ENCODE measurements at places on chromosomes 16 and 17. TPM values are rescaled to one million over a fixed set of nuclear protein-coding genes. Genes with fewer than 3 reads are reported as not detected.

DNA sequence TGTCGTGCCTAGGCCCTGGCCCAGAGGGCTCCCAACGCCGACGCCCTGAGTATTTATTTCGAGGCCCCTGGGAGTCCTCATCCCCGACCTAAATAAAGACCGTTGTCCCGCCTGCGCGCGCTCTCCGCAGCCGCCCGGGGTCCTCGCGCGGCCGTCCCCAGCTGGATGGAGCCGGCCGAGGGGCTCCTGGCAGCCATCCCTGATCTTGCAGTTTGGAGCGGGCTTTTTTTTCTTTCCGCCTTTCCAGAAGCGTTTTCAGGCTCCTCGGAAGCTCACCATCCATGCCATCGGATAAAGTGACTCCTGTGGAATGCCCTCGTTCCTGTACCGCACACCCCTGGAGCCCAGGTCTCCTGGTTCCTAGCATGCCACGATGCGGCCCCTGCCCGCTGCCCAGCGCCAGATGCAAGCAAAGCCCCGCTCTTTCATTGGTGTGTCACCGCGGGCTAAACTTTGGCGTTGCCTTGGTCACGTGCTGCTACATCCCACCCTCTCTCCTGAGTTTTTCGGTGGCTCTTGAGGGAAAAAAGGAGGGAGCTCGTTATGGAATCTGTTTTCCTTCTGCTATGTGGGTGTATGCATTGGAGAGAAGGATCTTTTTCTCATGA is 716 bp downstream of the TMEM94 start:
- DNase-seq, result peak; percentile 55

DNA sequence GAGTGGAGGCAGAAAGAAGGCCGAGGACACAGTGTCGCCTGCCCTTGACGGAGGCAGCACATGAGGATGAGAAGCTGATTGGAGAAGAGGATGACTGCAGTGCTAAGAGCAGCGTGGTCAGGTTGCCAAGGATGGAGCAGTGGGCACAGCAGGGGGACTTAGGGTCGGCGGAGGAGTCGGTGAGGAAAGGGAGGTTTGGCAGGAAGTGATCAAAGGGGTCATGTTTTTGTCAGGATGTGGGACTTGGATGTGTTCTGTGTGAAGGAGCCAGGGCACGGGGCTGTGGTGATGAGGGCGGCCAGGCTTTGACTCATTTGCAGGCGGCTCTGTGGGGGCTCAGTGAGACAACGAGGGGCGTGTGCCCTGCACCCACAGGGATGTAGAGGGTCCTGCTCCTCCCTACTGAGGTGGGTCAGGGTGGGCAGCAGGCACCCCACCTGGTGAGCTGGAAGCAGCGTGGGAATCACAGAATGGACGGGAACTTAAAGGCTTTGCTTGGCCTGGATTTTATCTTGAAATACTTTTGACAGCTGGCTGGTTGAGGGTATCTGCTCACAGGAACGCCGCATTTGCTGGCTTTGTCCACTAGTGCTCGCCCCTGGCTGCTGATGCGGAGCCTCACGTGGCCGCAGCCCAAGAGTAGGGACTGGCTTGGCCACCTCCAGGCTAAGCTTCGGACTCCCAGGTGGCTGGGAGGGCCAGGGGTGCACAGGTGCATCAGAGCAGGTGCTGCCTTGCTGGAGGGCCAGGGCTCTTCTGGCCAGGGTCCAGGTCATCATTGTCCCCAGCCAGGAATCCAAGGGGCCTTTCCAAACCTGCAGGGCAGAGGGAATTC is 6.0 kb downstream of the MPG start:
- peak; percentile 64 for DNase-seq

DNA sequence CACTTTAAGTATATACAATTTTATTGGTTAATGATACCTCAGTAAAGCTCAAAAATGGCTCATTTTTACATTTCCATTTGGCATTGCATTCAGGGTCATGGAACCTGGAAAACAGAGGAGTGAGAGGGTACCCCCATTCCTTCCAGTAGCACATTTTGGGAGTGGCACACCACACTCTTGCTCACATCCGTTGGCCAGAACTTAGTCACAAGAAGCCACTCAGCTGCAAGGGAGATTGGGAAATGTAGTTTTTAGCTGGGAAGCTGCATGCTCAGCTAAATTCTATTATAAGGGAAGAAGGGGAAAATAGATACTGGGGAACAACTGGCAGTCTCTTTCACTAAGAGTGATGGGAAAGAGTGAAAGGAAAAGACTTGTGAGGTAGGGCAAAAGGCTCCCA is 102.5 kb upstream of the TMEM97 start:
- no peak for DNase-seq

DNA sequence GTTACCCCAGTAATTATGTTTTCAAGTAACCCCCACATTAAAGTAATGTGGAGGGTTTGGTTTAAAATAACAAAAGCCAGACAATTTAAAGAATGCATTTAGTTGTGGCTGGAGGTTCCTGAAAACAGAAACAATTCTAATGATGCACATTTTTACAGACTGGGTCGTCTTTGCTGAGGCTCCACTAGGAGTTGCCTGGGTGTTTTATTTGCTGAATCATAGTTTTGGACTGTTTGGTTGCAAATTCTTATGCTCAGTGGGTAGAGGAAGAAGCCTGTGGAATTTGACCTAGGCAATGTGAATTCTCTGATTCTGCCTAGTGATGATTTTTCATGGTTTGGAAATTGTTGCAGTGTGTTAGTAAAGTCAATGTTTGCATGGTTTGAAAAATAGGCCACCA is 16.3 kb downstream of the SHISA9 start:
- DNase-seq, result no peak

DNA sequence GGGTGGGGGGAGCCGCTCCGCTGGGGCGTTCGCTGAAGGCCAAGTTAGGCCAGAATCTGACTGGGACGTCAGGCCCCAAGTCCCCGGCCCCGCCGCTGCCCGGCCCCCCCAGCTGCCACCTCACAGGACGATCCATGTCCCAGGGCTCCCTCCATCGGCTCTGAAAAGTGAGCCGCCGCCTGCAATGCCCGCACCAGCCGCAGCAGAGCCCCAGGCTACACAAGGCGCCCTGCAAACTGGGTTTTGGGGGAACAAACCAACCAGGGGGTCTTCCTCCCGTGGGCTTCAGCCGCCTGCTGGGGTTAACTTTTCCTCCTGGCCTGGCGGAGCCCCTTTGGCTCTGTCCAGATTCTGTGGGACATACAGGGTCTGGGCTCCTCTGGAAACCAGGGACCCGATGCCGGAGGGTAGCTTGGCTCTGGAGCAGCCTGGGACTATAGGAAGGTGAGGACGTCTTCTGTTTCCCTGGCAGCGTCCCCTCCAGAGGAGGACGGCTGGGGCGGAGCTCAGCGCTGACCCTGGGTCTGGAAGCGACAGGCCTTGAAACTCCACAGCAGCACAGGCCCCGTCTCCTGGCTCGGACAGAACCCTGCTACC is 835 bp downstream of the NME4 start:
- peak; percentile 49 for DNase-seq

CDH13 gene
- total RNA-seq, result 124 TPM

DNA sequence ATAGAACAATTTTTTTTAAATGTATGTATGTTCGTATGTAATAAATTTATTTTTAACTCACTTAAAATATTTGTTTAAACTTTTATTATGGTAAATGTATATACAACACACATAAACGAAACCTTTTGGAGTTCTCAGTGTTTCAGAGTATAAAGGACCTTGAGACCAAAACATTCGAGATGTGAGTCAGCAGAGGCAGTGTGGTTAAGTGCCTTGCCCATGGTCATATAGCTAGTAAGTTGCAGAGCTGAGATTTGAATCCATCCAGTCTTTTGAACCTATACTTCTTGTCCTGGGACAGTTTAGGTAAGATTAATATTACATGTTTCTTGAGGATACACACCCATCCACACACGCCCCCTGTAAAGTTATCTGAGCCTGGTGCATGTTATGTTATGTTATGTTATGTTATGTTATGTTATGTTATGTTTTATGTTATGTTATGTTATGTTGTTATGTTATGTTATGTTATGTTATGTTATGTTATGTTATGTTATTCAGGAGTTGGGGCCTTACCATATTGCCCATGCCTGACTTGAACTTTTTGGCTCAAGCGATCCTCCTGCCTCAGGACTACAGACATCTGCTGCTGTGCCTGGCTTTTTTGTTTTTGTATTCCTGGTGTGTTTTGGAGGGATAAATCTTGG is 41.8 kb downstream of the TNRC6A start:
- DNase-seq, result no peak

DNA sequence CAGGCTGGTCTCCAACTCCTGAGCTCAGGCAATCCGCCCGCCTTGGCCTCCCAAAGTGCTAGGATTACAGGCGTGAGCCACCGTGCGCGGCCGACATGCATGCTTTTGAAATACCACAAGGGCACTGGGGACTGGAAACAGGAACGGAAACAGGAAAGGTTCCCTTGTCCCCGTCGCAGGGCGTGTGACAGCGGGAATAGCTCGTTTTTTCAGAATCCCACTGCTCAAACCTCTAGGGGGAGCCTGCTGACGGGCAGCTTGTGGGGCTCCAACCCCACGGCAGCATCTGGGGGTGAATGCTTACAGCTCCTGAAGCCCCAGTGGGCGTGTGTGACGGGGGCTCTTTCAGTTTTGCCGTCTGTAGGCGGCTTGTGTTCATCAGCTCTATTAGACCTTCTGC is 18.8 kb upstream of the ASGR2 start:
- peak; percentile 27 for DNase-seq

GRCh38 chr17:65495122-65496055 is 66.1 kb downstream of the AXIN2 start:
- no peak for DNase-seq

Measured in endothelial cell of umbilical vein (primary cell).